Aorta (tissue), 5 donors: ENCODE measurements at places on chromosomes 16 and 17. TPM values are rescaled to one million over a fixed set of nuclear protein-coding genes. Genes with fewer than 3 reads are reported as not detected.

- no peak for DNase-seq
- no peaks in the 10 kb centered on the region for H3K27me3 ChIP-seq
- H3K36me3 ChIP-seq = no peaks in the 10 kb centered on the region
- H3K4me3 ChIP-seq = no peak overlapping the region
Measured at GRCh38 chr16:46862555-46863447, 21.4 kb upstream of the GPT2 start.

GRCh38 chr16:75252946-75253911 is 1.8 kb upstream of the BCAR1 start:
- peak; percentile 77 for DNase-seq
- H3K27me3 ChIP-seq = no peaks in the 10 kb centered on the region
- peak overlapping the region; percentile 95 for H3K27ac ChIP-seq
- no peaks in the 10 kb centered on the region for H3K36me3 ChIP-seq
- H3K4me1 ChIP-seq = no peaks in the 10 kb centered on the region

DNA sequence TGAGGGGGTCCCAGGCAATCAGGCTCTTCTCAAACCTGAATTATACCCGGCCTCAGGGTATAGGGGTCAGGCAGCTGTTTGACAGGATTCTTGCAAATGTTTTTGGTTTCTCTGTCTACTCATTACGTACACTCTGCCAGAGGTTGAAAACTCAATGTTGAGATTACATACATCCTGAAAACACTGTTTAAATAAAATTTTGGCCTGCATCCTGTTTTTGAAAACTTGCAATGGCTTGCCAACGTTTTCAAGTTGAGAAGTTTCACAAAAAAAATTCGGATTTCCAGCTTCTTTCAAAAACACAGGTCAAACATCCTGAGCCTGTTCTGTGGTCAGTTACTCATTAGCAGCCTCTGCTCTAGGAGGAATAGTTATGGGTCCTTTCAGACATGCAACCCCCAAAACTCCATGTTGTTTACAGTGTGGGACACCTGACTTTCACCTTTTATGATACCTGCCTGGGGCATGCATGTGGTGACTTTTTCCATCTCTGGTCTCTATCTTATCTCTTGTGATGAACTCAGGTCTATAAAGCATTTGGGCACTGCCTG is 577.8 kb downstream of the WWOX start:
- H3K4me1 ChIP-seq = no peaks in the 10 kb centered on the region
- DNase-seq = no peak
- H3K36me3 ChIP-seq = no peaks in the 10 kb centered on the region
- no peaks in the 10 kb centered on the region for H3K27me3 ChIP-seq
- no peak overlapping the region for H3K4me3 ChIP-seq

CA4 gene
- polyA plus RNA-seq = 10.5 TPM

TPSD1 gene
- 0.38 TPM for polyA plus RNA-seq
